ENCODE measurements at places on chromosomes 2 and 18. TPM values are rescaled to one million over a fixed set of nuclear protein-coding genes. Genes with fewer than 3 reads are reported as not detected.

DNA sequence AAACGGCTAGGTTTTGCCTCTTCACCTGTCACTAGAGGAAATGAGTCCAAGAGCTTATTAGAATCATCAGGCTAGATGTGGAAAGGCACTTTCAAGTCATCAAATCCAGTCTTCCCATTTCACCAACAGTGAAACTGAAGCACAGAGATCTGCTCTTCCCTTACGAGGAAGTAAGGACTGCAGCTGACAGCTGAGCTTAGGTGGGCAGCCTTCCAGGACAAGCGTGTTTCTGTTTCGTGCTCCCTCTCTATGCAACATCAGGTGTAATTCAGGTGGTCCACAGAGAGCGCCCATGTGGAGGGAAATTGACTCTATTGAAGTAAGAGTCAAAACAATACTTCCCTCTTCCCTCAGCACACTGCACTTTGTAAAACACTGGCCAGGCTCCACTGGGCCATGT lies 5.5 kb downstream of the CYRIA start:
- no peak for DNase-seq
- peaks cover 17% of the 10 kb centered on the region for H3K36me3 ChIP-seq
- no peak overlapping the region for H3K27ac ChIP-seq
- no peak overlapping the region for H3K4me3 ChIP-seq

The CPLX4 gene
- total RNA-seq, result not detected

- no peaks in the 10 kb centered on the region for H3K36me3 ChIP-seq
- H3K27me3 ChIP-seq, result no peaks in the 10 kb centered on the region
- DNase-seq, result no peak
These were observed 16.4 kb downstream of the NLRC4 start for GRCh38 chr2:32248299-32248698.

GRCh38 chr2:25494616-25495015 lies 152.9 kb upstream of the DNMT3A start:
- no peaks in the 10 kb centered on the region for H3K27me3 ChIP-seq
- H3K36me3 ChIP-seq, result no peaks in the 10 kb centered on the region
- H3K4me3 ChIP-seq, result no peak overlapping the region
- no peak overlapping the region for H3K27ac ChIP-seq
- no peaks in the 10 kb centered on the region for H3K4me1 ChIP-seq
- DNase-seq, result no peak

DNA sequence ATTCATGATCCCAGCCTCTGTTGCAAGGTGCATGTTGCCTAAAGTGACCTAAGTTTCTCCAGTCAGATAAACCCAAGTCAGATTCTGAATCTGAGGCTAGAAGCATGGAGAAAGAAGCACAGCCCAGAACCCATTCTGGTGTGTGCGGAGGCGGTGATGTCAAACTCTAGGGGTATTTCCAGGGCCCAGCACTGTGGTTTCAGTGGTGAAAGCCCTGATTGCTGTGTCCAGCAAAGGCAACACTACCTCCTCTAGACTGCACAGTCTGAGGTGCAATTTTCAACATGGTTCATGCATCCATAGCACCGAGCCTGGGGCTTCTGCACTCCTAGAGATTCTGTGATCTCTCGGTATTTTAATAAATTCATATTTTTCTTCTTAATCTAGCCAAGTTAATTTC lies 264.8 kb upstream of the KLHL29 start:
- no peak overlapping the region for H3K4me3 ChIP-seq
- no peaks in the 10 kb centered on the region for H3K4me1 ChIP-seq
- no peak overlapping the region for H3K27ac ChIP-seq
- no peaks in the 10 kb centered on the region for H3K36me3 ChIP-seq

The EVX2 gene
- total RNA-seq, result not detected

GRCh38 chr2:176638167-176639015 lies 369.1 kb downstream of the MTX2 start:
- DNase-seq, result peak; percentile 78
- no peaks in the 10 kb centered on the region for H3K36me3 ChIP-seq
- H3K27me3 ChIP-seq, result peaks cover 2% of the 10 kb centered on the region
- H3K4me3 ChIP-seq, result peak overlapping the region; percentile 67
- H3K4me1 ChIP-seq, result peaks cover 11% of the 10 kb centered on the region
- H3K27ac ChIP-seq, result no peak overlapping the region

DNA sequence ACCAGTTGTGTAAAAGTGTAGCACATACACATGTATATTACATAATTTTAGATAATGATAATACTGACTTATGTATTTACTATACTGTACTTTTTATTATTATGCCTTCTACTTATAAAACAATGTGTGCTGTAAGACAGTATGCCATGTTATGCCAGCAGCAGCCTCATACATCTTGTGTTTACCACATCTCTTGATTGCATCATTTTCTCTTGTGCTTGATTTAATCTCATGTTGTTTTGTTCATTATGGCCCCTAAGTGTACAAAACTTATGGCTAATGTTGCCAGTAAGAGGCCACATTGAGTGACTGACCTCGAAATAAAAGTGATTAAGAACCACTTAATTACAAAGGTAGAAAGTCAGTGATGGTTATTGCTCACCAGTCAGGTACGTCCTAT lies 128.0 kb upstream of the SP5 start:
- DNase-seq, result no peak
- H3K27me3 ChIP-seq, result peaks cover 2% of the 10 kb centered on the region
- peaks cover 5% of the 10 kb centered on the region for H3K4me1 ChIP-seq
- H3K4me3 ChIP-seq, result no peak overlapping the region
- no peak overlapping the region for H3K27ac ChIP-seq
- no peaks in the 10 kb centered on the region for H3K36me3 ChIP-seq

The DSG3 gene
- not detected for total RNA-seq

Measured in endothelial cell (in vitro differentiated cells).